Activated gamma-delta T cell treated with anti-CD3 and anti-CD28 coated beads, Interleukin-2, amount 50 U/mL, for 16 hours (primary cell): ENCODE measurements at places on chromosomes 4 and X.

- no peak for DNase-seq
Measured at GRCh38 chrX:106144755-106145639, 23.1 kb upstream of the PWWP3B start.

DNA sequence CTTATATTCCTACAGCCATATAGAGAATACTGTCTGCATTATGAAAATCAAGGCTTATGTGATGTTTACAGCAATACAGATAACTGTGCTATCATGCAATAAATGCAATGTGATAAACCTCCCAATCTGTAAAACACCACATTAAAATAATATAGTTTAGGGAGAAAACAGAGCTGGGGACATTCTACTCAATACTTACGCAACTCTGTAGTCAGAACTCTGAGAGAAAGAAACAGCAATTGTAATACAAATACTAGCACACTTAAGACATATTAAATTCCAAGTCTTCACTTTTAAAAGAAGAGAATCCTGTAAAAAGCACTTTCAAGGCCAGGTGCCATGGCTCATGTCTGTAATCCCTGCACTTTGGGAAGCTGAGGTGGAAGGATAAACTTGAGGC, 61.4 kb downstream of the ANKRD17 start:
- DNase-seq: no peak

DNA sequence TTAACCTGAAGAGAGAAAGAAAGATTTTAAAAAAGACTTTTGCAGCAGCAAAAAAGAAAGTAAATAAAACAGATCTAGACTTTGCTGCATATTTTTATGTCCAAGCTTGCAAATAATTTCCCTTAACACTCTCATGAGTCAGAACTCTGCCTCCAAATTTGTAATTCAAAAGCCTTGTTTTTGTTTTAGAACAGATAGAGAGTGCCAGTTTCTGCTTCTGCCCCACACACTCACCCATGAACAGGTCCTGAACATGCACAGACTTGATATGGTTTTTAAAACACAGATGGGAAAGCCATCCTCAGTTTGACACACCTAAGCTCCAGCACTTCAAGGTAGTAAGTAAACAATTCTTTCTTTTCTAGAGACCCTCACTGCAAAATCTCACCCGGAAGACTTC, 39.7 kb upstream of the VCX3B start:
- no peak for DNase-seq

- DNase-seq: no peak
Measured at GRCh38 chr4:166252487-166253402, 379.7 kb downstream of the TLL1 start.

GRCh38 chrX:19059067-19059466, 63.2 kb downstream of the ADGRG2 start:
- no peak for DNase-seq

DNA sequence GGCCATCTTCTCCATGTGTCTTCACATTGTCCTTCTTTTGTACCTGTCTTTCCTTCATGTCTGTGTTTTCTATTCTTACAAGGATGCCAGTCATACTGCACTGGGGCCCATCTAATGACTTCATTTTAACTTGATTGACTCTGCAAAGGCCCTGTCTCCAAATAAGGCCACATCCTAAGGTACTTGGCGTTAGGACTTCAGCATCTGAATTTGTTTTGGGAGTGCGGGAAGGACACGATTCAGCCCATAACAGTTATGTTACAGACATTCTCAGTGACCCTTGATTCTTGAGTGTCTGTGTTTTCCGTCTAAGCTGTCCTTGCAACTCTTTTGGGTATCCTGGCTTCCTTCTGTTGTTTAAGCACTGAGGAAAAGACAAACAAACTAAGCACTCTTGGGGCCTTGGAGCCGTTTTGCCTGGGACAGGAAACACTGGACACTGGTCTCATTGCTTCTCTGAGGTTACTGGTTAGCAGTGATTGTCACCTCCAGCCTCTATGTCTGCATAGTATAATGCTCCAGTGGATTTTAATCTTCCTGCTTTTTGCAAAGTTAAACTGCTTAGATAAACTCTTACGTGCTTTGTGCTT, 80.7 kb downstream of the SNX25 start:
- no peak for DNase-seq

GRCh38 chrX:9196961-9197640, 163.2 kb upstream of the FAM9B start:
- no peak for DNase-seq

GRCh38 chrX:131747173-131747572, 203.3 kb downstream of the OR13H1 start:
- DNase-seq: peak; percentile 57

- no peak for DNase-seq
Measured at GRCh38 chr4:52192721-52193135, 141.6 kb downstream of the SPATA18 start.

- DNase-seq: no peak
Measured at GRCh38 chr4:165906272-165906671, 33.2 kb downstream of the TLL1 start.
